Ammon's horn (tissue), 1 donor: ENCODE measurements at places on chromosomes 13 and 19.
A peak's percentile ranks its signal among the peaks of the same experiment; 100 is the strongest.

DNA sequence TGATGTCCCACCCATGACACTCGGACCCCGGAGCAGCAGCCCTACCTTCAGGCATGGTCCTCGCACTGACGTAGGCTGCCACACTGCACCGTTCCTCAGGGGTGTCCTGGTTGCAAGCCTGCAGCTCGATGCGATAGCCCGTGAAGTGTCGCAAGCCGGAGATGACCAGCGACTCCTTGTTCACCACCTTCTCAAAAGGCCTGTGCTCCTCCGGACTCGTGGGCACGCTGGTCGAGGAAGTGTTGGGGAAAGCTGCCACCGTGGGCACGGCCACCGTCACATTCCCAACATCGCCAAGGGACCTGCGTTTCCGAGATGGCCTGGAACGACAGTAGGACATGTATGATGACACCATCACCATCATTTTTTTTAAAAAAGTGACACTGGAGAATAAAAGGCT, 73.3 kb downstream of the ZNF557 start:
- DNase-seq = no peak

DNA sequence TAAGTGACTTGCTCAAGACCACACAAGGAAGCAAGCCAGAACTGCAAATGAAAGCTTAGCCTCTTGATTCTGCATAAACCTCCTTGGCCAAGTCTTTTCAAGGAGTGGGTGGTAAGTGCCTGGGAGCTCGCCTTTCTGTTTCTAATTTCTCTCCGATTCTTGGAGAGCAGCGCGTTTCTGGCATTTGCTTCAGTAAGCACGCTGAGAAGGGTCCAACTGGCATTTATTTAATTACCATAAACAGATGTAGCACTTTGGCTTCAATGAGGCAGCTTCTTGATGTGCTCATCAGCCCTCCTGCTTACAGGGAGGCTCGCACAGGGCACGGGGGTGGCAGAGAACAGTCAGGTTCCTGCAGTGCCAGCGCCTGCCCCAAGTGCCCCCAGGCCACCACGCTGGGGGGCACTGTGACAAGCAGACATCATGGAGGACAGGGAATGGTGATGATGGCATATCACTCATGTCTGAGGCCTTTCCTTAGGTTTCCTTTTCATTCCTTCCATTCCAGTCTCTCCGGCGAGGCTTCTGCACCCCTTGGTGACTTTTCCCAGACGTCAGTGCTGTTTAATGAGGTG, 13.3 kb downstream of the SIAH3 start:
- DNase-seq = peak; percentile 33

DNA sequence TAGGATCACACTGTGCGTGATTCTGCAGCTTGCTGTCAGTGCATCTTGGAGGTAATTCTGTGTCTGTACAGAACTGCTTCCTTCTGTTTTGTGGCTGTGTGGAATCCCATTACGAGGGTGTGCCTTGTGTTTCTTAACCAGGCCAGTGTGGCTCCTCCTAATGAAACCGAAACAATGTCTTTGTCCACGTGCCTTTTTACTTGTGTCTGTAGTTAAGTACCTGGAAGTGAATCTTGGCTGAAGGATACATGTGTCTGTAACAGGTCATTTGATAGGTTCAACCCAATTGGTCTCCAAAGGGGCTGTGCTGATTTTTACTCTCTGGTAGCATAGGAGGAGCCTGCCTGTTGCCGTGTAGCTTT, 13.1 kb downstream of the NOP53 start:
- no peak for DNase-seq

DNA sequence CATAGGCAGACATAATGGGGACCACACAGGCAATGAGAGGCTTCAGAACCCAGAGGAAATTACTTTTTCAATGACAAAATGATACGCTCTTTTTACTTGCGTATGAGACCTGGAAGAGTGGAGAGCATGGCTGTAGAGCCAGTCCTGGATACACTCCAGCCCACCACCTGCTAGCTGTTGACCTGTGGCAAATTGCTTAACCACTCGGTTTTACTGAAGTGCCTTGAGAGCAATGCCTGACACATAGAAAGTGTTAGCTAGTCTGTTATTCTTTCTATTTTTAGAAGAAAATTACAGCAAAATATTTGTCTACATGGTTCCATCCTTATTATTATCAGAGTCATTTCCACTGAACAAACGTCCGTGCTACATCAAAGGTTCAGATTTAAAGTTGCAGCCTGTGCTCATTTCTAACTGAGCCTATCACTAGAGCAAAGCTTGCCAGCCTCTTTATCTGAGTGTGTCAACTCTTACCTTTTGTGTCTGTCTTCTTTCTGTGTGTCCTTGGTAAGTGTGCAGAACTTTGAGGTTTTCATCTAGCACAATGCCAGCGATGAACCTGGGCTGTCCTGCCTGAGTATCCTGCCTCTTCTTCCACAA, 9.6 kb upstream of the GPR183 start:
- DNase-seq = no peak

DNA sequence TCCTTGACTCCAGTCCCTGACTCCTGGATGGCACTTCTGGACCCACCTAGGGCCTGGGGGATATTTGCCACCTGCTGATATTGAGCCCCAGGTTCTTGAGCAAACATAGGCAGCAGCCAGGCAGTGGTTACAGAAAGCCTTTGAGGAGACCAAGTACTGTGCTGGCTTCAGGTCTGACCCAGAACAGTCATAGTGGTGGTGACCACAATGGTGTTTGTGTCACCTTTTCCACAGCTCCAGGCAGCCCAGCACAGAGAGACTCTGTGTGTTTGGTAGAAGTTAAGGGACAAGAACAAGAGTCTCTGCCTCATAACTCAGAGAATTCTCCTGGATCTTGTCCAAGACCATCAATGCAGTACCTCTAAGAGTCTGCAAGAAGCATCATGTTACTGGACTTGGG, 14.6 kb upstream of the CLC start:
- DNase-seq = no peak

DNA sequence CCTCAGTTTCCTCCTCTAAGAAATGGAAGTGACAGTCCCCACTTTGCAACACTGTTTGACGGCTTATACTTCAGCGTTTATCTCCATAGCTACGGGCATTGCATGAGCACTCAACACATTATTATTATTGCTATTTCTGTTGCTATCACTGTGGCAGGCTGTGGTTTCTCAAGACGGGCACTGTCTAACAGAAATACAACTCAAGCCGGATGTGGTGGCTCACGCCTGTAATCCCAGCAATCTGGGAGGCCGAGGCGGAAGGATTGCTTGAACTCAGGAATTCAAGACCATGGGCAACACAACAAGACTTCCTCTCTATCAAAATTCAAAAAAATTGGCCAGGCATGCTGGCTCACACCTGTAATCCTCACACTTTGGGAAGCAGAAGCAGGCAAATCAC, 4.9 kb upstream of the ZSWIM4 start:
- no peak for DNase-seq

GRCh38 chr13:86142080-86142479, 342.9 kb upstream of the SLITRK6 start:
- DNase-seq = no peak

DNA sequence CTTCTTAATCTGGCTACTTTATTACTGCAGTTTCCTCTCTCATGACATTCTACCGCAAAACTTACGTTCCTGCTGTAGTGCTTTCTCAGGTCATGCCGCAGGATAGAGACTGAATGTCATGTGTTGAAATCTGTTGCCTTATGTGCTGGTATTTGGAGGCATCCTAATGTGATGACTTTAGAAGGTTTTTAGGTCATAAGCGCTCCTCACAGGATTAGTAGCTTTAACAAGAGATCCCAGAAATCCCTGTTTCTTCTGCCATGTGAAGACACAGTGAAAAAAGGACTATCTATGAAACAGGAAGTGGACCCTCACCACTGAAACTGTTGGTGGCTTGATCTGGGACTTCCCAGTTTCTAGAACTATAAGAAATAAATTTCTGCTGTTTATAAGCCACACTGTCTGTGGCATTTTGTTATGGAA, 209.3 kb downstream of the LACC1 start:
- no peak for DNase-seq

- DNase-seq = no peak
Observed at GRCh38 chr13:75864718-75865117, 228.6 kb downstream of the LMO7 start.

- DNase-seq = peak; percentile 76
Observed at GRCh38 chr13:44244288-44244687, 129.3 kb upstream of the SERP2 start.

DNA sequence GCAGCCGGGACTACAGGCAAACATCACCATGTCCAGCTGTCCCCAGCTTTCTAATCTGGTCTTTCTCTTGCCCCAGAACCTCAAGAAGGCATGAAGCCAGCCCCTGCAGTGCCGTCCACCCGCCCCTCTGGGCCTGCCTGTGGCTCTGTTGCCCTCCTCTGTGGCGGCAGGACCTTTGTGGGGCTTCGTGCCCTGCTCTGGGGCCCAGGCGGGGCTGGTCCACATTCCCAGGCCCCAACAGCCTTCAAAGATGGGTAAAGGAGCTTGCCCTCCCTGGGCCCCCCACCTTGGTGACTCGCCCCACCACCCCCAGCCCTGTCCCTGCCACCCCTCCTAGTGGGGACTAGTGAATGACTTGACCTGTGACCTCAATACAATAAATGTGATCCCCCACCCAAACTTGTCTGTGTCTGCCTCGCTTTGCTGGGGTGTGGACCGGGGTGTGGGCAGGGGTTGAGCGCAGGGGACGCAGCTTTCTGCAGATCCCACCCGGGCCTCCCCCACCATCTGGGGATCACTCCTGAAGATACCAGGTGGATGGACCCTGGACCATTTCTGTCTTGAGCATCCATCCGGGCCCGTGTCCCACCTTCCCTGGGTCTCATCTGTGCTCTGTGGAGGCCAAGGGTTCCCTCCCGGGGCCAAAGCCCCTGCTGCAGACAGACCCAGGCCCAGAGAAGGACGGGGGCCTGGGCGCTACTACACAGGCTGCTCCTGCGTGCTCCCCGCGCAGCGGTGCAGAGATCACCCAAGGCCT, 15.3 kb downstream of the PRKCSH start:
- no peak for DNase-seq

- DNase-seq = no peak
Observed at GRCh38 chr13:31056644-31057271, 104.9 kb downstream of the HSPH1 start.

GRCh38 chr13:35793823-35794222, 317.3 kb upstream of the MAB21L1 start:
- DNase-seq = no peak

DNA sequence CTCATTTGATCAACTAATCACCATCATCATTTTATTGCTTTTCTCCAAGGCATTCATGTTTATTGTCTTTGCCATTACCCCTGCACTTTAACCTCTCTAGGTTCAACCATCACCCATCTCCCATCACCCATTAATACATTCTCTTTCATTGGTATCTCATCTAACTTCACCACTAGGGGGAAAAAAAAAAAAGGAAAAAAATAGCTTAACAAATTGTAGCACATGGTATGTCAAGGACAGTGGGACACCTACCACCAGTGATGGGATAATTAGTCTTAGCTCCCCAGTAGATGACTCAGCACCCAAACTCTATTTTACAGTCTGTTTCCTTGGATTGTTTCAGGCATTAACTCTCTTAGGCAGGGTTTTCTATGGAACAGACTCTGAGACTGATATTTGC, 1770.2 kb upstream of the MIR17HG start:
- no peak for DNase-seq

DNA sequence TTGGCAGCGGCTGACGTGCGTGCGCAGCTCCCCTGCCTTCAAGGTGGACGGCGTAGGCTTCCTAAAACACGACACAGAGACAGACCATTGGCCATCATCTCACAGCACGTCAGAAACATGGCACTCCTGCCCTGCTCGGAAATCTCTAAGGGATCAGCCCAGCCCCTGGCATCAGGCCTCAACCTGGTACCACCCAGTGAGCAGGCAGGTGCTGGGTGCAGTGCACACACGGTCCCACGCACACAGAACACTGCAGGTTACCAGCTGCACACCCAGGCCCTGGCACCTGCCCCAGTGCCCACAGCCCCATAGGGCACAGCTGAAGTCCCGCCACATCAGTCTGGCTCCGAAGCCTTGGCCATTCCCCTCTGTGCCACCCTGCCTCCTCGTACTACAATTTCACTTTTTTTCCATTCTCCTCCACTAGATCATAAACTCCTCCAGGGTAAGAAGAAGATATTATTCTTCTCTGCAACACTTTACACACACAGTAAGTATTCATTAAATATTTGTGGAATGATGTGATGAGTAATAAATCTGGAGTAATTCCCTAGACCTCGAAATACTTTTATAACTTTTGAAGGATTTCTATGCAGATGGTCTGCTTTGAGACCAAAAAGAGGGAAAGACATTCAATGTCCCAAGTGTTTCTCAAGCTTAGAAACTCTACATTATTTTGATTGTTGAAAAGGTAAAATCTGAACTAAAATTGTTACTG, 156.4 kb downstream of the COL4A1 start:
- DNase-seq = no peak

GRCh38 chr19:9917321-9917720, 19.0 kb downstream of the OLFM2 start:
- peak; percentile 47 for DNase-seq

GRCh38 chr13:105135852-105136615, 1399.4 kb downstream of the EFNB2 start:
- no peak for DNase-seq

DNA sequence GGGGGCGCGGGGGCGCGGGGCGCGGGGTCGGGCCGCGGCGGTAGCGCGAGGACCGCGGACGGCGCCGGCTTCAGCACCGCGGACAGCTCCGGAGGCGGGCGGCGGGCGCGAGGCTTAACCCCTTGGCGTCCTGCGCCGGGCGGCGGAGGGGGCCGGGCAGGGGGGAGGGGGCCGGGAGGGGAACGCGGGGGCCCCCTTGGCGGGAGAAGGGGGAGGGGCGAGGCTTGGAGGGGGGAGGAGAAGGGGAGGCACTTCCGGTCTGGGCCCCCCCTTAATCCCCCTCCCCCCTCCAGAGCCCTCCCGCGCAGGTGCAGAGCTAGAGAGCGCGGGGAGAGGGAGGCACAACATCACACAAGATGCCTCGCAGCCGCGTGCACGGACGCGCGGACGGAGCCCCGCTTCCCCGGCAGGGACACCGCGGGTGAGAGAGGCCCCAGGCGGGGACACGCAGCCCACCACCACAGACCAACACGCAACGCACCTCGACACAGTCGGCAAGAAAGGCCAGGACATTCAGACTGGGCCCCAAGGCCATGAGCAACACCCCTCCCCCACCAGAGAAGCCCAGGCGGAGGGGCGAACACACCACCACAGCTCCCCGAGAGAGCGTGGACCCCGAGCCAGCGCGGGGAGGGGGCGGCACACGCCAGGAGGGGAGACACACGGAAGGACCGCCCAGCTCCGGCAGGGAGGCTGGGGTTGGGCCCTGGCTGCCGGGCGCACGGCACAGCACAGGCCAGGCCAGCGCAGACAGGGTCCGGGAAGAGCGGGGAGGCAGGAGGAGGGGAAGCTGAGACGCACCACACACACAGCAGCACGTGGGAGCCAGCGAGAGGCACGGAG, 24.1 kb downstream of the SHANK1 start:
- no peak for DNase-seq

- DNase-seq = peak; percentile 3
Observed at GRCh38 chr13:66265371-66265770, 964.8 kb downstream of the PCDH9 start.

DNA sequence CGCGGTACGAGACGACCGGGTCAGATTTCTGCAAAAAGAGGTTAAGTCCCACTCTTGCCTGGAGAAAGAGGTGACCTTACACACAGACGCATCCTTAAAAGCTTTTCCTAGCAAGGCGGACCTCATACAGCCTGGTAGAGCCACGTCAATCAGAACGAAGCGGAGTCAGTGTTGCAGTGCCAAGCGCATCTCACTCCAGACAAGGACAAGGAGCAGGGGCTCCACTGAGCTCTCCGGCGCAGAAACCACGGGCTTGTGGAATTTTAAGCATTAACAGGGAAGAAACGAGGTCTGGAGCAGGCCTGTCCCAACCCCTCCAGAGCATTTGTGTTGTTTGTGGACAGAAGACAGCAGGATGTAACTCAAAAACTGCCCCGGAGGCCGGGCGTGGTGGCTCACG, 7.1 kb downstream of the EEF2 start:
- no peak for DNase-seq
